ENCODE measurements at places on chromosomes 3 and 15.

- no peak for DNase-seq
These were observed 3.3 kb upstream of the GMNC start for GRCh38 chr3:190865828-190866227.

GRCh38 chr3:78277801-78278200 is 1237.9 kb downstream of the ROBO2 start:
- DNase-seq, result no peak

- no peak for DNase-seq
These were observed 91.0 kb downstream of the EPHB1 start for GRCh38 chr3:134885877-134886621.

GRCh38 chr3:129235344-129235917 is 14.0 kb upstream of the COPG1 start:
- no peak for DNase-seq

DNA sequence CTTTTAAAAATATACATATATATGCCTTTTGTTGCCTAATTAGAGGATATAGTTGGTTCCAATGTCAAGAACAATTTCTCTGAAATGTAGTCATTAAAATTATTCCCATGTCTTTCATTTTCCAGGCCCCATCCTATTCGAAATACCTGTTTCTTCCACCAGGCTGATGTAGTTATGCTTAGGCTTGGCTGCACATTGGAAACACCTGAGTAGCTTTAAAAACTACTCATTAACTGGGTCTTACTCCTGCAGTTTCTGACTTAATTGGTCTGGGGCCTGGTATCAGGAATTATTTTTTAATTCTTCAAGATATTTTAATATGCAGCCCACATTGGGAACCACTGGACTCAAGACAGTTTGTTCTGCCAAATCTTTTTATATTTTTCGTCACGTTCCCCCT is 53.7 kb downstream of the TGFBR2 start:
- DNase-seq, result no peak

Data from activated T-helper 1 cell treated with anti-CD3 and anti-CD28 coated beads, Interleukin-2, amount 50 U/mL, for 16 hours (primary cell).